ENCODE measurements at places on chromosomes 7 and 10.

DNA sequence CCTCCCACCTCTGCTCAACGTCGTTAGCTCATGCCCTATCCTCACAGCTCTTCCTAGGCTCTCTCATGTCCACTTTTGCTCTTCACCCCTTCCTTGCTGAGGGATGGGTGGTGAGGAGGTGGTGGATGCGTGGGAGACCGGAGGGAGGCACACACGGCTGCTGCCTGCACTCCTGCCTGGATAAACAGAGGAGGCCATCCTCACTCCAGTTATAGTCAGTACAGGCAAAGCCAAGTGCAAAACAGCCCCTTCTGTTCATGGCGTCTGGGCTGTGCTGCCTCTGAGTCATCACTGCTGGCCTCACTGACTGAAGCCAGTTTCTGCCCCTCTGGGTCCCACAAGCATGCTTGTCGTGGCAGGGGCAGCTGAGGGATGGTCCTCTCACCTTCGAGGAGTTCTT lies 31.9 kb upstream of the LRRC4 start:
- no peak for DNase-seq

GRCh38 chr10:93266858-93267257 lies 193.2 kb downstream of the CYP26A1 start:
- no peak for DNase-seq

DNA sequence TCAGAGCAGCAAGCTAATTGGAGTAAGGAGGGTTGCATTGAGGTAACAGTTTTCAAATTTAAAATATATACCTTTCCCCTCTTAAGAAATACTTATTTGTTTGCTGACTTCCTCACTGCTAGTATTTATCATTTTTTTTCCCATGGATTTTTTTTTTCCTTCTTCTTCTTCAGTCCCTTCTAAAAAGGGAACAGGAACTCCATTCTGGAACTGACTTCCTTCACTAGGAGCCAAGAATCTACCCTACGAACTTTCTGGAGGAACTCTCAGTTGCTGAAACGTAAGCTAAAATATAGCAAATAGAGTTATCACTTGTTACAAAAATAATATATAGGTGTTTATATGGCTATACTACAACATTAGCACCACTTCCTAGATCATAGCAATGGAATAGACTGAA lies 95.4 kb downstream of the HGF start:
- no peak for DNase-seq

- no peak for DNase-seq
Measured at GRCh38 chr7:22574754-22575520, 74.9 kb upstream of the STEAP1B start.

DNA sequence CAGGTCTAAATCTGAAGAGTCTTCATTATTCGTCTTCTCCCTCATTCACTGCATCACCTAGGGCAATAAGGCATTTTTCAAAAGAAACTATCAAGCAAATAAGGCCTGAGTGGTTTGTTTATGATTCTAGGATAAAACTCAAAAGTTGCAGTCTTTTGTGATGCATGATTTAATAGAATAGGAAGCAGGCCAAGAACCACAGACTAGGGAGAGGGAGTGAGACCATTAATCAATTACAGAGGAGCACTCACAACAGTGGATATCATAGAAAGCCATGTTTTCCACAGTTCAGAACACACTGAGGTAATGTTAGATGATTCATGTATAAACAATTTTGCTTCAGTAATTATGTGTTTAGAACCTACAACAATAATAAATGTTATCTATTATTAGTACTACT lies 87.8 kb upstream of the LRRTM3 start:
- DNase-seq: no peak
